Activated T-cell treated with anti-CD3 and anti-CD28 coated beads for 48 hours (primary cell): ENCODE measurements at places on chromosomes 12 and 14.
A peak's percentile ranks its signal among the peaks of the same experiment; 100 is the strongest.

- DNase-seq = peak; percentile 59
These were observed at the start of gene DPY19L2 for GRCh38 chr12:63668028-63668799. TSS of gene DPY19L2 (minus strand) at chr12:63668493. CDS start at chr12:63668393, 100 bp downstream.

DNA sequence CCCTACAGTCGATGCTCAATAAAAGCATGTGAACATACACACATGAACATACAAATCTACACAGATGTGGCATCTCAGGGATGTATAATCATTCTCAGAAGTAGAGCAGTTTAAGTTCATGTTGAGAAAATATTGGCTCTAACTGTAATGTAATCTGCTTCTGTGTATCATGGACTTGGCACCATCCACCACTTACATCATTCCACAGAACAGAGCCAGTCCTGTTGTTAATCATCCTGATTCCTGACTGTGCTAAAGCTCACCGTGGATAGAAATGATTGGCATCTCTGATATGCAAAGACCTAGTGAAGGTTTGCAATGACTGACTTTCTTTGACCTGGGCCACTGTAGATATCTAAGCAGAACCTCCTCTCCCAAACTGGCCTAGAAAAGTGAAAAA, 1141.3 kb downstream of the BCL11B start:
- no peak for DNase-seq

DNA sequence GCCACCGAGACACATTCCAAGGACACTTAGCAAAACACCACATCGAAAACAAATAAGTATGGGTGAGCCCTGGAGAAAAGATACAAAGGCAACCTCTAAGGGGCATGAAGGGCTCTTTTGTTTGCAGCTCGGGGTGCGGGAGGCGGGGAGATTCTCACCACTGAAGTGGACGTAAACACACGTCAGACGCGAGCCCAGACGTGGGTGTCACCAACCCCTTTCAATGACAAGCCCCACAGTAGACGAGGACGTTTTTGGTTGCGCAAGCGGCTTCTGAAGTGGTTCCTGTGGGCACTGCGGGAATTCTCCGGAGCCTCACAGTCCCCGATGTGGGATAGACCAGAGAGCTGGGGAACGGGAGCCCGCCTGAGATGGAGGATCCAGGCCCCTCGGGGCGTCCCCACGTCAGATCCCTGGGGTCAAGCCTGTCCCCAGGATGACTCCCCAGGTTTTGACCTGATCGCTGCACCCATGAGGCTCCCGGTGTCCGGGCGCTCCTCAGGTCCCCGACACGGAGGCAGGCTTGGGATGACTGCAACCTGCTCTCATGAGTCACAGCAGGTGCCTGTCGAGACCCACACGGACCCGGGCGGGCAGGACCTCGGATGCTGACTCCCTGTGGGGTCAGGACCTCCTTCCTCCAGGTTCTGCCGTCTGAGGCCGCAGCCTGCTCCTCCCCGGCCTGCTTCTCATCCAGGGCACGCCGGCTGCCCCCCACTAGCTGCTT, 20.3 kb upstream of the ADGRD1 start:
- DNase-seq = no peak

GRCh38 chr12:32964981-32965585, 68.5 kb upstream of the PKP2 start:
- DNase-seq = no peak

- DNase-seq = peak; percentile 15
These were observed 581 bp downstream of the PITPNM2 start for GRCh38 chr12:123150275-123150743.

DNA sequence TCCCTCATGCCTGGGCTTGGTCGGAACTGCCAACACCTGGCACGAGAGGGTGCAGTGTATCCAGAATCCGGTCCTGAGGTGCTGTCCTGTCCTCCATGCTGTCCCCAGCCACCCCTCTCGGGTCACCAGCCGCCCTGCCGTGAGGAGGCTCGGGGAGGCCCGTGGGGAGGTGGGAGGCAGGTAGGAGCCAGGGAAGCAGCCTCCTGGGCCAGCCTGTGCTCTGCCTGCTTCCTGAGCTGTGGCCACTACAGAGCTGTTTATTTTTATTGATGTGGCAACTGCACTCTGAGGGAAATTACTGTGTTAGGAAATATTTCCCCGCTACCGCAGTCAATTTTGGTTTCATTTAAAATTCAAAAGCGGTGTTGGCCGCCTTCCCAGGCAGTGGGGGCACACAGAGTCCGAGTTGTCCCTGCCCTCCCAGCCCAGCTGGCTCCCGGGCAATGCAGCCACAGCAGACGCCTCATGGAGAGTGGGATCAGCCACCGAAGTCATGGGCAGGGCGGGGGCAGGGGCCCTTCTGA, 18.3 kb downstream of the NOC4L start:
- no peak for DNase-seq

- no peak for DNase-seq
These were observed 148.0 kb upstream of the FOXN3 start for GRCh38 chr14:89564989-89565388.

GRCh38 chr12:116922194-116922897, 11.6 kb downstream of the FBXW8 start:
- no peak for DNase-seq

GRCh38 chr14:82755923-82756322, 1222.3 kb upstream of the SEL1L start:
- no peak for DNase-seq

- DNase-seq = no peak
These were observed 29.9 kb upstream of the SLC38A2 start for GRCh38 chr12:46402451-46402850.

GRCh38 chr12:13591488-13591887, 389.9 kb downstream of the GRIN2B start:
- no peak for DNase-seq

GRCh38 chr12:124750787-124751471, 112.7 kb downstream of the SCARB1 start:
- DNase-seq = no peak

- DNase-seq = no peak
These were observed 230.3 kb downstream of the BCAT1 start for GRCh38 chr12:24718617-24719016.

DNA sequence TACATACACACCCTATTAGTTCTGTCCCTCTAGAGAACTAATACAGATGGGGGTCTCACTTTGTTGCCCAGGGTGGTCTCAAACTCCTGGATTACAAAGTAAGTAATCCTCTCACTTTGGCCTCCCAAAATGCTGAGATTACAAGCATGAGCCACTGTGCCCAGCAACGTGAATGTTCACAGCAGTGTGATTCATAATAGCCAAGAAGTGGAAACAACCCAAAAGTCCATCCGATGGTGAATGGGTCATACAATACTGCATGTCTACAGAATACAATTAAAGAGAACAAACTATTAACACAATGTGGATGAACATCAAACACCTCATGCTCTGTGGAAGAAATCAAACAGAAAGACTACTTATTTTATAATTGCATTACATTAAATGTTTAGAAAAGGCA, 57.3 kb upstream of the SYNE2 start:
- no peak for DNase-seq

DNA sequence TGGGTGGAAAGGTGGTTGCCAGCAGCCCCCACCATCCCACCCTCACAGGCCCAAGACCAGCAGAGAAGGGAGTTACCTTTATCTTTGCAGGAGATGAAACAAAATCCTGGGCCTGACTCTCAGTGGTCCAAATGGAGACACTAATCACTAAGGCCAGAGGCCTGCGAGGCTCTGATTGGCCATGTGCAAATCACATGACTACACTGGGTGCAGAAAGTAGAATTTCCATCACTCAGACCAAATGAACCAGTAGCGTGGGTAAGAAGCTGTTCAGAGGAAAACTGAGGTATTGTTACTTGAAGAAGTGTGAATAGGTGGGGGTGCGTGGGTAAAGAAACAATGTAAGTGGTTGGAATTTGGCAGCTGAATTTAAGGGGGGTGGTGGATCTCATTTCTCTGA, 20.2 kb upstream of the PPP1CC start:
- no peak for DNase-seq

DNA sequence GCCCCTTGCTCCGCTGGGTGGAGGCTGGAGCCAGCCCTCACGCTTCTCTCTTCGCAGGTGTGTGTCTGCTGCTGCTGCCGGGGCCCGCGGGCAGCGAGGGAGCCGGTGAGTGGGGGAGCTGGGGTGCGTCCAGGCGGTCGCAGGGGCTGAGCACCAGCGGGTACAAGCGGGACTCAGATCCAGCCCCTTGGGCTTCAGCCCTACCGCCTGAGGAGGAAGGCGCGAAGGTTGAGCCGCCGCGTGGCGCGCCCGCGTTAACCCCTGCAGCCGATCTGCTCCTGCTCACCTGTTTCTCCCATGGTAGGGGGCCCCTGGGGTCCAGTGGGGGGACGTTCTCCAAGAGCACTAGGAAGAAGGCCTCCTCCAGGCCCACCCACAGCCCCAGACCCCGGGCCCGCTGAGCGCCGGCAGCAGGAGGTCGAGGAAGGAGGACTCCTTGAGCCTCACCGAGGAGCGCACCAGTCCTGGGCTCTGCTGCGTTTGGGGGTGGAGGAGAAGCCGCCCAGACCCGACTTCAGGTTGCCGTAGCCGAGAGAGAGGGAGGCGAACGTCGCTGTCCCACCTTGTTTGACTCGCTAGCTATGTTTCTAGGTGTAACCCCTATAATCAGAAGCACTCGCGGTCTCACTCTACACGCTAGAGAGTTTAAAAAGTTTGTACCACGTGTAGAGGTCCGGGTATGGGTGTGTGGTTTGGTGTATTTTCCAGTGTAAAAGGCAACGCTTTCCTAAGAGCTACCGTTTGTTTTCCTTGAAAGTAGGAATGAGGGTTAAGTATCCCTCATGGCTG, 834 bp downstream of the COCH start:
- DNase-seq = peak; percentile 7

GRCh38 chr14:104696671-104697316, 7.4 kb downstream of the INF2 start:
- no peak for DNase-seq

- no peak for DNase-seq
These were observed 12.8 kb downstream of the VCPKMT start for GRCh38 chr14:50103558-50103957.

- no peak for DNase-seq
These were observed 331.5 kb upstream of the NOVA1 start for GRCh38 chr14:26929361-26929760.

DNA sequence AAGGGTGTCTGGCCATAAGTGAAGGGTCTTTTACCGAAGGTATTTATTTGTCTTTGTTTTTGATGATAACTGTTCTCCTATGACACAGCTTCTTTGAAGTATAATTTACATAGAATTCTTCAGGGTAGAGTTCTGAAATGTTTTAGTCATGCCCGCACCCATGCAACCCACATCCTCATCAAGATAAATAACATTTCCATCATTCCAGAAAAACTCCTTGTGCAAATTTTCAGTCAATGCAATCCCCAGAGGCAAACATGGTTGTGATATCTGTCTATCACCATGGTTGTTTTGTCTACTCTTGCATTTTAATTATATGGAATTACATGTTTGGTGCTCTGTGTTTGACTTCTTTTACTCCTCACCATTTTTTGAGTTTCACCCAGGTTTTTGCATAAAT, 837.8 kb downstream of the AACS start:
- DNase-seq = no peak

GRCh38 chr14:91295276-91295845, 50.9 kb upstream of the GPR68 start:
- DNase-seq = no peak

GRCh38 chr12:112130441-112130998, 5.2 kb downstream of the TRAFD1 start:
- DNase-seq = no peak

GRCh38 chr14:105303949-105304348, 3.1 kb upstream of the BRF1 start:
- DNase-seq = no peak

- no peak for DNase-seq
These were observed 238.4 kb downstream of the TMEM132D start for GRCh38 chr12:129665414-129665813.

DNA sequence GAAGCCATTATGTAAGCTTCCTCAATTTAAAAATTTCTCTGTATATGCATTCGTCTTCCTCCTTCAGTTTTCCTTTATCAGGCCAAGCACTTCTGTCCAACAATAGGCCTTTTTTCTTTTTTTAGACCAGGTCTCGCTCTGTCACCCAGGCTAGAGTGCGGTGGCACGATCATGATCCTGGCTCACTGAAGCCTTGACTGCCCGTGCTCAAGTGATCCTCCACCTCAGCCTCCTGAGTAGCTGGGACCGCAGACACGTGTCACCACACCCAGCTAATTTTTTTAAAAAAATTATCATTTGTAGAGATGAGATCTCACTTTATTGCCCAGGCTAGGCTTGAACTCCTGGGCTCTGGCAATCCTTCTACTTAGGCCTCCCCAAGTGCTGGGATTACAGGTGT, 25.8 kb downstream of the TAOK3 start:
- no peak for DNase-seq

DNA sequence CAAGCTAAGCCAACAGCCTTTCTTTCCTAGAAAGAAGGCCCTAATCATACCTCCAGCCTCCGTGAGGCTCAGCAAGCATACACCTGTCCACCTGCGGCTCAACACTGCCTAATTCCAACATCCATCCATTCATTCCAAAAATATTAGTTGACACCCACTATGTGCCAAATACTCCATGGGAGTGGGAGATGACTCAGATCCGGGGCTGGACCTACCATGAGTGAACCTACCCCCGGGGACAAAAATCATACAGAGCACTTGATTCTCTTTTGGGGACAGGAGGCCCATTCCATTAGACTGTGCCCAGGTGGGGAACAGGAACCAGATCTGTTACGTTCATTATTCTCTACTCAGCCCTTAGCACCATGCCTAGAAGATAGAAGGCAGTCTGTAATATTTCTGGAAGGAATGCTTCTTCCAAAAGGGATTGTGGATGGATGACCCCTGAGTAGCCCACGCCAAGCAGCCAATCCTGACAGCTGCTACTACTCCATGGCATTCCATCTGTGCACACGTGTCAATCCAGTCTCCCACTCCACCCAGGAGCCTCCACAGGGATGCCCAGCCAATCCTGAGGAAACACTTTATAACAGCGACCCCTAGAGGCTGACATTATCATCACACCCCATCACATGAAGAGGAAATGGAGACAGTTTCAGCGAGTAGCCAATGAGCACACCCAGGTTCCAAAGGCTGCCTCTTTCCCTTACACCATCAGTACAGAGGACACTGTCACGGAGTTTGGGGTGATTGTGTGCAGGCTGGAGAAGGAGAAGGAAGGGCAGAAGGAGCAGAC, 170.7 kb downstream of the ESRRB start:
- DNase-seq = no peak

GRCh38 chr12:65965358-65965757, 141.1 kb downstream of the HMGA2 start:
- no peak for DNase-seq

DNA sequence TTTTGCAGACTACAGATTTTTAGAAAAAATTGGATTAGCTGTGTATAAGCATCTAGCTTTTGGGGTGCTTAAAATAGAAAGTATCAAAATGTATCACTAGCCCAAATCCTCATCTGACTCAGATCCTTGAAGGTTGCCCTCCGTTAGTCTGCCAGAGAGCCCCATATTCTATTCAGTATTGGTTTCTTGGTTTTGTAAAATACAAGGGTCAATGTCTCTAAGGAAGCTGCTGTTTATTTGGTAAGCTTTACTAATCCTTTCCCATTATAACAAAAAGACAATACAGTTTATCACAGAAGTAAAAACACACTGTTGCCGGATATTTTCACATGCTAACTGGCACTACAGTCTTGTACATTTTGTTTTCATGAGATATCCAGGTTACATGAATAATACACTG, 92.8 kb upstream of the PTHLH start:
- no peak for DNase-seq
